ENCODE measurements at places on chromosomes 7 and 10. TPM values are rescaled to one million over a fixed set of nuclear protein-coding genes. Genes with fewer than 3 reads are reported as not detected.

GRCh38 chr10:35422228-35422627, 85.9 kb downstream of the CCNY start:
- DNase-seq = no peak

GRCh38 chr7:143519411-143520131, 41.9 kb downstream of the TAS2R41 start:
- peak; percentile 29 for DNase-seq

DNA sequence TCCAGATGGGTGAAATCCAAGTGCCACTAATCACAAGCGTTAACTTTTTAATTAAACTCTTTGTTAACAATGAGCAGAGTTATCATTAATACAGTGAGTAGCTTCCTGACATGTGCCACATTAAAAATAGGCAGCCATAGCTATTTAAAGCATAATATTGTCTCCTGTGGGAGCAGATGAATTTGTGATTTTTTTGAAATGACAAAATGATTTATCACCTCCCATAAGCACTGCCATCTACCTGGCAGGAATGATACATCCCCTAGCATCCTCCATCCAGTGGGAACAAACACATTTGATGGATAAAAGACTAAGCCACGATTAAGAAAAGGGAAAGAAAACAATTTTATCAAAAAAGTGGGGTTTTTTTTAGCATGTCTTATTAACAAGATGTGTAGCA, 162.3 kb upstream of the PLXDC2 start:
- no peak for DNase-seq

- DNase-seq = peak; percentile 12
Observed at GRCh38 chr7:19982841-19983835, 209.7 kb upstream of the TMEM196 start.

- DNase-seq = no peak
Observed at GRCh38 chr10:3241274-3241921, 68.8 kb upstream of the PITRM1 start.

DNA sequence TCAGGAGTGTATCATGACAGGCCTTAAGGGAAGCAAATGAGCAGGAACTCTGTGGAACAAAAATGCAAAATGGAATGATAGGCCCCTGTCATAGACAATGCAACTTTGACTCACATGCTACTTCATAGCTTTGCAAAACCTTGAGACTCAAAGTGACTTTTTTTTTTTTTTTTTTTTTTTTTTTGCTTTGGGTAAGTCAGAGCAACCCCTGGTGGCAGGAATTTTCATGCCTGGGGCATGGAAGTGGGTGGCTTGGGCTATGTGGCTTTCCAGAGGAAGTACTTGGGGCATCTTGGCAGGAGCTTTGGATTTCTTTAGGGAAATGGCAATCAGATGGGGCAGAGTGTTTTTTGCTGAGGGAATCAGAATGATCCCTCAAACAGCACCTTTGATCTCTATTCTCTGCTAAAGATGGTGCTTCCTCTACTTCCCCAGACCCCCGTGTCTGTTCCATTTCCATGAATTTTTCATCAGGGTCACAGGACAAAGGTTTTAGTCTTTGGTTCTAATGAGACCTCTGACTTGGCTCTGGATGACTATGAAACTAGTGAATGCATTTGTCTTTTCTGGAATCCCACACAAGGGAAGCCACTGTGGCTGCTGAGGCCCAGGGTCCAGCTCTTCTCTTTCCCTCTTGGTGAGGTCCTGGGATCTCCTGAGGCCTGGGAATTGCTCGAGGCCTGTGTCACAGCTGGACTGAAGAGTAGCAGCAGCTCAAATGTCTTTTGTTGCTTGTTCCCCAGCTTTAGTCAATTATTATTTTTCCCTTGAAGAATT, 62.8 kb downstream of the TACC2 start:
- DNase-seq = peak; percentile 36

GRCh38 chr10:70889291-70889690, 926 bp upstream of the PCBD1 start:
- DNase-seq = no peak

GRCh38 chr7:3176112-3177000, 124.7 kb upstream of the SDK1 start:
- no peak for DNase-seq

GRCh38 chr10:3229815-3230214, 57.2 kb upstream of the PITRM1 start:
- no peak for DNase-seq

DNA sequence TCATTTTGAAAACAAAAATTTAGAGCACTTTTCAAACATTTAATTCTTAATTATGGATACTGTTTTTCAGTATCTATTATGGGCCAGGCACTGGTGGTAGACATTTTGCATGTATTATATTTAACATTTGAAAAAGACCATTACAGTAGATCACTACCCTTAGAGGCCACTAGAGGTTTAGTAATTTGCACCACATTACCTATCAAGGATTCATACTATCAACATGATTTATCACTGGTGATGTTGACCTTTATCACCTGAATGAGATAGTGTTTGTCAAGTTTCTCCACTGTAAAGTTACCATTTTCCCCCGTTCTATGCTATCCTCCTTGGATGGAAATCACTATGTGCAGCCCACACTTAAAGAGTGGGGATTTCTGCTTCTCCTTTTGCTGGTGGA, 4.4 kb upstream of the SNX13 start:
- no peak for DNase-seq

DNA sequence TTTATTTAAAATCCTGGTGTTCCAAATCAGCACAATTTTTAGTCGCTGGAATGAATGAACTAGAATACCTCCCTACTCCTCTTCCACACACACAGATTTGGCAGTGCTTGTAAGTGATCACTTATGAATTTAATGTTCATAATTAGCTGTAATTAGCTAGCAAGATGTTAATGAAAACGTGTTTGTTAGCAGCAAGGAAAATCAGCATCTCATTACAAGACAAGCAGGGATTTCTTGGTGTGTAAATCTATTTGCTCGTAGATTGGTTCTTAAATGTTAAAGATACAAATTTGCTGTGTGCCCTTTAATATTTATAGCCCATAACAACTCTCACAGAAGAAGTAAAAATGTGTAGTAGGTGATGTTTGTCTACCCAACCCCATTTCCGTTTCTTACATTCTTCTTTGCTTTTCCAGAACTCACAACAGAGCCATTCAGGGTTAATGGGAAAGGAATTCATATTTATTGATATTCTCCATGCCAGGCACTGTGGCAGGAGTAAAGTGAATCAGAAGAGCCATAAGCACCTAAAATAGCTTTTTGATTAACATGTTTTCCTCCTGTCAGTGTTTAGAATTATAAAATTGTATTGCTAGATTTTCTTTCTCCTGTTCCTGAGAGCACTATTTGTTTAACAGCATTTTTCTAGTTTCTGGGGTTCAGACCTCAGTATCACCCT, 49.6 kb downstream of the SEMA3C start:
- DNase-seq = no peak

- DNase-seq = no peak
Observed at GRCh38 chr7:12889391-12889790, 202.0 kb downstream of the ARL4A start.

DNA sequence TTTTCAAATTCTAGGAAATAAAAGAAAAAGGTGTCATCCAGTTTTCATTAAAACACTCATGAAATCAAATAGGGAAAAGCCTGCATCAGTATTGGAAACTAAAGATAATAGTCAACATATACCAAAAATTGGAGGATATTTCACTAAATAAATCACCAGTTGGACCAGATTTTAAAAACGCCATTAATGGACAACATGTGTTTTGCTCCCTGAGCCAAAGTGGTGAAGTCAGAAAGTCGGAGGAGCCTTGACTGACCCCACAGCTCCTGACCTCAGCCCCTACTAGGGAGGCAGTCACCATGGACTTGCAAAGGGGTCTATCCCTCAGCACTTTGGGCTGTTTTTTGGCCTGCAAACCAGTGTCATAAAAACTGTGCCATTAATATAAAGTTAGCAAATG, 98.3 kb upstream of the SEC61G start:
- DNase-seq = no peak

- DNase-seq = no peak
Observed at GRCh38 chr7:120966961-120967360, 16.4 kb downstream of the ING3 start.

- no peak for DNase-seq
Observed at GRCh38 chr10:133010095-133010842, 67.9 kb upstream of the CFAP46 start.

GRCh38 chr7:138001529-138002095, at the start of gene CREB3L2:
CREB3L2 (minus strand) TSS chr7:138002086; CDS start chr7:138001705, 381 bp downstream.
- peak; percentile 68 for DNase-seq

GRCh38 chr7:108222236-108222892, 92.2 kb upstream of the LAMB4 start:
- no peak for DNase-seq

- no peak for DNase-seq
Observed at GRCh38 chr7:14322724-14323123, 333.3 kb upstream of the ETV1 start.

Gene HKDC1
- 3.2 TPM for polyA plus RNA-seq

Gene NODAL
- polyA plus RNA-seq = 0.92 TPM

Gene MTURN
- 60.8 TPM for polyA plus RNA-seq

Gene EGFR
- 48.7 TPM for polyA plus RNA-seq

Gene IGFBP3
- 53.0 TPM for polyA plus RNA-seq

Gene FZD8
- polyA plus RNA-seq = 5.1 TPM

Gene PAX4
- not detected for polyA plus RNA-seq

Gene ADCY1
- 2.5 TPM for polyA plus RNA-seq

Gene GRM8
- polyA plus RNA-seq = 0.62 TPM

Gene TMEM236
- 0.50 TPM for polyA plus RNA-seq

Measured in left lung (tissue), 14 donors.